Fibroblast of lung (primary cell): ENCODE measurements at places on chromosomes 11 and 22.

- DNase-seq = peak; percentile 78
These were observed 25.2 kb upstream of the NECTIN1 start for GRCh38 chr11:119754199-119754598.

DNA sequence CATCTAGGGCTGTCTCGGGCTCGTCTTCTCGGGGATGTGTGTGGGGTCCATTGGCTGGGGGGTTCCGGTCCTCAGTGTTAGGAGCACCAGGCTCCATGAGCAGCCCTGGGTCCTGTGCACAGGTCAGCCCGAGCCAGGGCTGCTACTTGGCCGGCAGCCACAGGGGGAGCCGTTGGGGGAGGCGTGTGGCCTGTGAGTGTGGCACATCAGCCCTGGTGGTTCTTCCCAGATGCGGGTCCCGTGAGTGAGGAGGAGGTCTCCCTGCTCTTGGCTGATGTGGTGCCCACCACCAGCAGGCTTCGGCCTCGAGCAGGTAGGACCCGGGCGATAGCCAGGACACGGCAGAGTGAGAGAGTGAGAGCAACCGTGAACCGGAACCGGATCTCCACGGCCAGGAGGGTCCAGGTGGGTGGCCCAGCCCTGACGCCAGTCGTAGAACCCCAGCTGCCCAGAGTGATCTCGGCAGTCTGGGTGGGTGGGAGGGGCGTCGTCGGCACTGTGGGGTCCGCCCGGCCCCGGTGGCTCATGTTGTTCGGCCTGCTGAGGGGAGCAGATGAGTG is 18.5 kb downstream of the IRF7 start:
- no peak for DNase-seq

DNA sequence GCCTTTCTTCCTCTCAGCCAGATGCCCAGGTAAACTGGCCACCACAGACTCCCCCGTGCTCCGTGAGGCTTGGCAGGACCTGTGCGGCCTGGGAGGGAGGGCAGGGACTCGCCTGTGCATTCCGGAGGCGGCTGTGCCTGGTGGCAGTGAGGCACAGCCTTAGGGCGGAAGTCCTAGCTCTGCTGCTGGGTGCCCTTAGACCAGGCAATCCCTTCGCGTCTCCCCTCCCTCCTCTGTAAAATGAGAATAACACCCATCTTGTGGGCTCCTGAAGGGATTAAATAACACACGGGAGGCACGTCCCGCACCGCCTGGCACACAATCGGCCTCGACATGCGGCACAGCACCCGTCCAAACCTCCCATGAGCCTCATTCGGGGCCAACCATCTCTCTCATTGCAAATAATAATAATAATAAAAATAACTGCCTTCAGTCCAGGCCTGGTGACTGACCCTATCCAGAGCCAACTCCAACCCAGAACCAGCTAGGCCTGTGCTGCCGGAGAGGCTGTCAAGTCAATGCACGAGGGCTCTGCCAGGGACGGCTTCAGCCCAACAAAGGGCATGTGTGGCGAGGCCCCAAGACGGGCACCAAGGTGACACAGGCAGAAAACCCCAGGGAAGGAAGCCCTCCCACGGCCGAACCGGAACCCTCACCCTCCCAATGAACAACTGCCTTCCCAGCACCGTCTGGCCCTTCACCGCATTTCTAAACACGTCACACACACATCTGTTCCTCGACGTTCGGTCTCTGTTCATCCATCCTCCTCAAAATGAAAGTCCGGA is 8.2 kb downstream of the LTO1 start:
- no peak for DNase-seq

- DNase-seq = no peak
These were observed 2014.7 kb upstream of the RAG2 start for GRCh38 chr11:38612701-38613100.

- DNase-seq = no peak
These were observed 42.6 kb downstream of the ST14 start for GRCh38 chr11:130202009-130202817.

DNA sequence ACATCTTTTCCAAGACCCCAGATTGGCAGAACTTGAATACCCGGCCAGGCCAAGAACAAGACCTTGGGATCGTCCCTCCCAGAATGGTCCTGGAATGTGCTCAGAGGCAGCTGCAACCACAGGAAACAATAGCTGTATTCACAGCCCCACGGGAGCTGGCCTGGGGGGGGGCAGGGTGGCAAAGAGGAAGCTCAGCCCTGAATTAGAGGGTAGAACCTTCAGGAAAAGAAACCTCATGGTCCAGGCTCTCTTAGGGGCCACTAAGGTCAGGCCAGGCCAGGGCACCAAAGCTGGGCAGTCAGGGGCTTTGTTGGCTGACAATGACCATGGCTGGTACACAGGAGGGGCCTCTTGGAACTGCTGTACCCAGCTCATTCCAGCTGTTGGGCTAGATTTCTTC is 17.3 kb downstream of the RPL27A start:
- DNase-seq = peak; percentile 80

DNA sequence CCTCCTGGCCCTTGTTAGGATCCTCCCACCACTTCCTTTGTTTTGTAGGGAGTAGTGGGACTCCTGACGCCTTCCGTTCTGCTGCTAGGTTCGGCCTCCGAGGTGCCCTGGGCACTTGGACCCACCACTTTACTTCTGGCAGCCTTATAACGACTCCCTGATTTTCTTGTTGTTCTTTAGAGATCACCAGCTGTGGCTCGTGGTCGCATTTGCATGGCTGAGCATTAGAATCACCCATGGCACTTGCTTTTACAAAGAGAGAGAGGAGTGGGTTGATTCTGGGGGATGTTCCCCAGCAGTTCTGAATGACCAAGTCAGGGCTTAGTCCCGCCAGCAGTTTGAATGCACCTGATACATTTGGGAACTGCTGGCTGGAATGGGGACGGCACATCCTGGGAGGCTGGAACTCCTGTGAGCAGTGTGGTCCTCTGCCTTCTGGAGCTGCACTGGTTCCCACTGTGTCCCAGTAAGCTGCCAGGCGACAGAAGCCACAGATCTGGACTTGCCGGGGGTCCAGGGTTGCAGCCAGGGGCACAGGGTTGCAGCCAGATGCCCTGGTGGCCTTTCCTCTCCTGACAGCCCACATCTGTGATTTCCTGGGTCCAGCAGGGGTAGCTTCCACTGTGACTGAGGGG is 4.1 kb downstream of the TUB start:
- DNase-seq = no peak

DNA sequence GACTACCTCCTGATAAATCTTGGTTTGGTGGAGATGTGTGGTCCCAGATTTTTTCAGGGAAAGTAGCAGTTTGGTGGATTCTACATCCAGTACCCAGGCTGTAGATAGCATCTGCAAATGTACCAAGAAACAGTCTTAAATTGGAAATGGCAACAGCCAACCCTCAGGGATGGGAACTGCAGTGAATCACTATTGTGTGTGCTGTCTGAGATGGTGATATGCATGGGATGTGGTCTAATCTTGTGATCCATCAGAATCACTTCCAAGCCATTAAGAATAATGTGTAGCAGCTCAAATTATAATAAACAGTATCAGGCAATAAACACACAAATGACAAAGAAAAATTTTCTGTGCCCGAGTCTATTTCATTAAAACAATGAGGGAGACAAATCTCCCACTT is 3.4 kb downstream of the OLFML1 start:
- DNase-seq = no peak

GRCh38 chr11:114079511-114080065 is 20.1 kb downstream of the ZBTB16 start:
- DNase-seq = peak; percentile 49

DNA sequence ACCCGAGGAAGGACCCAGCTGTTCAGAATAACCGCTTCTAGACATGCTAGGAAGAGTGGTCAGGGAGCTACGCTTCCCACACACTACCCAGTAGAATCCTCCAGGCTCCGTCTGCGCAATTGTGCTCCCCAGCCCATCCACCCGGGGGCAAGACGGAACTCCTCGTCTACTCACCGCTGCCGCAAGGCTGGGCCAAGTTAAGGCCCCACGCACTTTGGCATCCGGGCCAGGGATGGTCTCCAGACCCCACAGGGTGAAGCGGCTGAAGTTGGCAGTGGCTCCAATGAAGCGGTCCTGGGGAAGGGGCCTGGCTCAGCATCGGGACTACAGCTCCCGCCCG is 757 bp downstream of the RNASEH2C start:
- peak; percentile 55 for DNase-seq

DNA sequence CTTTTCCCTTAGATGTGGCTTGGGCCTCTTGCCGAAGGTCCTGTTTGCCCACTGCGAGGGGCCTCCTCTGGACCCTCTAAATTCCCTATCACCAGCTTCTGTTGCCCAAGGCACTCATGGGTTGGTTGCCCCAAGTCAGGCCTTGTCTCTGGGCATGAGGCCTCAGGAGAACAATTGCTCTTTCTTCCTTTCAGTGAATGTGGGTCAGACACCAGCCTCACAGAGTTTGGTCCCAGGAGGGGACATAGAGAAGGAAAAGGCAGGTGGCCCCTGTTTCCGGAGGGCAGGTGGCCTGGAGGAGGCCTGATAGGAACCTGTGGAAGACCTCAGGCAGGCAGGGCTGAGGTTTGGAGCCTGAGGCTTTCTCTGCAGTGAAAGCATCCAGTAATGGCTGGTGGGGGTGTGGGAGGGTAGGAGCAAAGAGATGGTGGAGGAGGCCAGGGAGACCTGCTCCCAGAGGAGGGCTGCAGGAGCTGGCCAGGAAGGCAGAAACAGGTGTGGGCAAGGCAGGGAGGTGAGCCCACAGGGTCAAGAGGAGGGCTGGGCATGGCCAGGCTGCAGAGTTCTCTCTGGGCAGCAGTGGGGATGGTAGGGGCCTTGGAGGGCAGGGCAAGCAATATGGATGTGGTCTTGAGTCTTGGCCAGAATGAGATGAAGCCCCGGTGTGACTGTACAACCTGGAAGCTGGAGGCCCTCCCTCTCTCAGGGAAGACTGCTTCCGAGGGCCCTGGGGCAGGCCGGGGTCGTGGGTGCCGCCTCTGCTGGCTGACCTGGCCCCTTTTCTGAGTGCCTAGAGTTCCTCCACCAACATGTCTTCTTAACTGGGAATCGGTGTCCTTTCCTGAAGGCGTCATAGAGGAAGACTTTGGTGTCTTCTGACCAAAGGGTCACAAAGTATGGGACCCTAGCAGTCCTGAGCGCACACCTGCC is 28.0 kb upstream of the LMO1 start:
- no peak for DNase-seq

DNA sequence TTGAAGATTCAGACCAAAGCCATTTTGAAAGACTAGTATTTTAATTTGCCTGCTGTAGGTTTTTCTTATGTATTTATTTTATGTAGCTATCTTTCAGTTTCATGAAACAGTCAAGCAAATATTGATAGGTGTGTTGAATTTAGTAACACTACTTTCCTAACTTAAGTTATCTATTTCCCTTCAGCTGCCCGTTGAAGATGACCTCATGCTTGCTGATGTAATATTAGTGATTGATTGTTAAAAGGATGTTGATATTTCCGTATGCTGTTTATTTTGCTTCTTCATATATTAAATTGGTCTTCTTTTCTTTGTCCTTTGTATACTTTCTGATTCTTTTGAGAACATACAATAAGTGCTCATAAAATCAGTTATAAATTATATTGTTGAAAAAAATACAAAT is 86.8 kb upstream of the CHORDC1 start:
- no peak for DNase-seq

DNA sequence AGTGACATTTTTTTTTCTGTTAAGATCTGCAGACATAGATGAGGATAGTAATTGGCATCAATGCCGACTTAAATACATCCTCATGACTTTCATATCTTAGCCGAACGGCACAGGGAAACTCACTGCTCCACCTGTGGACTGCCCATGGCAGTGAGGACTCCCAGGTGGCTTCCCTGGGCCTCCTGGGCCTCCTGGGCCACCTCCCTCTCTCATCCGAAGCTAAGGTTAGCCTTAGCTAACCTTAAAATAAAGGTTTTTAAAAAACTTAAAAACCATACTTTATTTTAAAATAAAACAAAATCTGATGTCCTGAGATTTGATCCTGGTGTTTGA is 38.1 kb upstream of the TSKU start:
- DNase-seq = no peak

DNA sequence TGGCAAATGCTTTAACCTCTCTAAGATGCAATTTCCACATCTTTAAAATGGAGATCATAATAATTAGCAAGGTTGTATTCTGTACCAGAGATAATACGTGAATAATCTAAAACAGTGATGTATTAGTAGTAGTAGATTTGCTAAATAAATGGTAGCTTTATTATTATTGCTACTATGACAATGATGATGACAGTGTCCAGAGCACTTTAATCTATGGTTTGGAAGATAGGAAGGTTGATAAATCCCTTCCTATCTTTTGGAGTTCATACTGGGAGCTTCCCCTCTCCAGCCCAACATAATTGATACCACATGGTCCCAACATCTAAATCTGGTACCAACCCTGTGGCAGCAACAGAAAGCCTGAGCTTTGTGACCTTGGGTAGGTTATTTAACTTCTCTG is 267.8 kb downstream of the FAT3 start:
- DNase-seq = no peak

- peak; percentile 27 for DNase-seq
These were observed 8.6 kb upstream of the CD3E start for GRCh38 chr11:118295815-118296454.

- no peak for DNase-seq
These were observed 37.1 kb downstream of the RELT start for GRCh38 chr11:73413256-73413655.

GRCh38 chr11:77093987-77094840 is 8.4 kb upstream of the OMP start:
- DNase-seq = no peak

- peak; percentile 39 for DNase-seq
These were observed at the start of gene GRK3 for GRCh38 chr22:25564320-25564978. Gene GRK3, plus strand, starts transcription at chr22:25564675. Its CDS starts 366 bp downstream, at chr22:25565041.

DNA sequence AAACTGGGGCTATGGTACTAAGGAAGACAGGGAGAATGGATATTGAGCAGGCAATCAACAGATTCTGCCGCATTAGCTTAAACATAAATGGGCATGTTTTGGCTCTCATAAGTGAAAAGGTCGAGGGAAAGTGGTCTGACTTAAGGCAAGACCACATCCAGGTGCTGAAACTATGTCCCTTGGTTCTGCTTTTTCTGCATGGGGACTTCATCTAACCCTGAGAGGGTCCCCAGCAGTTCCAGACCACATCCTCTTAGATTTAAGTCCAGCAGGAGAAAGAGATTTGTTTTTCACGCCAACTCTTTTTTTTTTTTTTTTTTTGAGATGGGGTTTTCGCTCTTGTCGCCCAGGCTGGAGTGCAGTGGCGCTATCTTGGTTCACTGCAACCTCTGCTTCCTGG is 5.5 kb downstream of the RPS6KA4 start:
- no peak for DNase-seq

DNA sequence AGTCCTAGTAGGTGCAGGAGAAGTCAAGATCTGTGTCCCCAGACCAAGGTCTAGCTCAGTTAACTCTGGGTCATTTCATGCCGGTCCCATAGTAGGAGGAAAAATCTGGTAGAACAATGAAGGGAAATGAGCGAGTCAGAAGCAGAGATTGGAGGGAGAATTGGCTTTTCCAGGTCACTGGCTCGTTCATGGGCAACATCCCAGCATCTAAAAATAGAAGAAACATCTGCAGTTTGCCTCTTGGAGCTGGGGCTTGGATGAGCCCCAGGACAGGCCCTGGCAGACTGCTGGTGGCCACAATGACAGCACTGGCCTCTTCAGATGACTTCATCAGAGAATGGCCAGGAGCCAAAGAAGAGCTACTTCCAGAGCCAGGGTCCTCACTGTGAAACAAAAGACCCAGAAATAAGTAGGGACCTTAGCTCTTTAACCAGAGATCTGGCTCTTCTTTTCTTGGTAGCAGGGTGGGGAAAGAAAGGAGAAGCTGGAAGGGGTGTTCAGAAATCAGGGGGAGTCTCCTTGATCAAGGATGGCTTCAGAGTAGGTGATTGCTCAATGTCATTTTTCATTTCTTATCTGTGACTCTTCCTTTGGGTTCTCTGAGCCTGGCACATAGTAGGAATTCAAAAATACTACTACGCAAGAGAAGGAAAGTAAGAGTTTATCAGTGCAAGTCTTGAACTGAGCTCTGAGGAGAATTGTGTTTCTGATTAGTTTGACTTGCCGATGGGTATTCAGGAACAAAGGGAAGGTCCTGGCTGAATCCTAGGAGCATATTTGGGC is 102.6 kb downstream of the TMPRSS5 start:
- peak; percentile 78 for DNase-seq
